ENCODE measurements at places on chromosomes 6 and 20.

GRCh38 chr20:53425941-53426340, 167.7 kb downstream of the ZNF217 start:
- no peak for DNase-seq

DNA sequence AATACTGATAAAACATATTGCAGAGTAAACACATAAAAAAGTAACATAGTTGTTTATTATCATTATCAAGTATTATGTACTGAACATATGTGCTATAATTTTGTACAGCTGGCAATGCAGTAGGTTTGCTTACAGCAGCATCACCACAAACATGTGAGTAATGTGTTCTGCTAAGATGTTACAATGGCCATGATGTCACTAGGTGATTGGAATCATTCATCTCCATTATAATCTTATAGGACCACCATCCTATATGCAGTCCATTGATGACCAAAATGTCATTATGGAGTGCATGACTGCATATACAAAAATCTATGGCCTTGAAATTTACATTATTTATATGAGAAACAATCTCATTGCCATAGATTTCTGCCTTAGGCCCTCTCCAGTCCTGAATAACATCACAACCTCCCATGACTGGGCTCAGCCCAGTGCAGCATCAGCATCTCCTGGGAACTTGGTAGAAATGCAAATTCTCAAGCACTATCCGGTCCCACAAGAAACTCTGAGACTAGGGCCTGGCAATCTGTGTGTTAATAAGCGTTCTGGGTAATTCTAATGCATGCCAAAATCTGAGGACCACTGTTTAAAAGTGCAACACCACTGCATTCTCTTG, 352.0 kb upstream of the MARCKS start:
- DNase-seq = no peak

DNA sequence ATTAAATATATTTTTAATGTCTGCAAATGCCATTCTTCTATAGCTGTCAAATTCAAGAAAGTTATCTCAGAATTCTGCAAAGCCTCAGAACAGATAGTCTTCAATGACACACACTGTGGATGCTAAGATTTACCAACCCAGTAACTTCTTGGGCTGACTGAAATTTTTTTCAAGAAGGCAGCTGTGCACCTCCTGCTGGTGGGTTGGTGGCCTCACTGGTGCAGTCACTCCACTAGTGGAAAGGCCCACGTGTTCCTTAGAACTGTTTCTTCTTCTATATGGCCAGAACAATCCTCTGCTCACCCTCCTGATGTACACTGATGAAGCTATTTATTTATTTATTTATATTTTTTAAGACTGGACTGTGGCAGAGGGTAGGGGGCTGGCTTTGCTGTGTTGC, 28.1 kb upstream of the MTCL3 start:
- DNase-seq = no peak

DNA sequence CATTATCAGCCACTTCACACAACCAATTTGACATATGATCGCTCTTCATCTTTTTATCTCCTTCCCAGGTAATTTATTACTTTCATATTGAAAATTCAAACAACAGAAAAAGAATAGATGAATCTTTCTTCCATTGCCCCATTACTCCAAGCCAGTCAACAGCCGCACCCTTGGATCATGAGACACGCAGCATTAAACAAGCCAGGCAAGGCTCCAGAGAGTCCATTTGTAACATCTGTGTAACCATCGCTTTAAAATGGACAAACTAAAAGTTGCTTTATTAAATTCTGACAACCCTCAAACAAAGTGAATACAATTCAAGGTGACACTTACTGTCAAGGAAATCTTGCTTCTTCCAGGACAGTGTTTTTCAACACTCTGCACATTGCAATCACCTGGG, 200.3 kb downstream of the EPM2A start:
- DNase-seq = no peak

- DNase-seq = no peak
Observed at GRCh38 chr20:61447952-61448351, 195.9 kb downstream of the CDH4 start.

- DNase-seq = no peak
Observed at GRCh38 chr20:23246717-23247664, 103.6 kb upstream of the NXT1 start.

DNA sequence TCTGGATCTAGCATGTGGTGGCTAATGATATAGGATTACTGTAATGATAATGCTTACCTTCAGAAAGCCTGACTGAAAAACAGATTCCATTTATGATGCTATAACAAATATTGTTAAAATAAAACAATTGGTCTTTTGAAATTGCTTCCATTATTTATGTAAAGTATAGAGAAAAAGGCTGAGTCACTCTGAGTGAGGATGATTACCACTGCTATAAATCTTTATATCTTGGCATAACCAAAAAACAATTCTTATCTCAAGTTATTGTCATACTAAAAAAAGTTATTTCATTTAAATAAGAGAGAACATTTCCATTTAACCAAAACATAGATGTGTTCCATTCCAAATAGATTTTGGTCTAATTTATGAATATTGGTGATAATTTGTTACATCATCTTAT, 53.0 kb upstream of the DST start:
- no peak for DNase-seq

DNA sequence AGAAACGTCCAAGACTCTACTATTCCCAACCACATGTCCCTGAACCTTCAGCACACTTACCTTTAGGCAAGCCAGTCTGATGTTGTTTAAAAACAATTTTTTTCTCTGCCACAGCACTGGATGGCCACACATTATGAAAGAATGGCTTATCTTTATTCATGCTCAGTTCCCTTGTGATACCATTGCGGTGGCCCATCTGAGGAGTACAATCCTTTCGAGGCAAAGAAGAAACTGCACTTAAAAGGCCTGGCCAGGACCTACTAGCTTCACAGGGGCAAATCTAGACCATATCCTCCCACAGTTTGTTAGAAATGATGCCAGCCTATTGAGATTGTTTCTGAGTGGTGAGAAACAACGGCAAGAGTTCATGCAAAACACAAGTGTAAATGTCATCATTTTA, 88.4 kb upstream of the PLEKHG1 start:
- no peak for DNase-seq

- DNase-seq = no peak
Observed at GRCh38 chr20:12535316-12535715, 473.5 kb upstream of the SPTLC3 start.
